ENCODE measurements at places on chromosomes 16 and 17.

GRCh38 chr16:87145181-87146176 is 171.7 kb downstream of the C16orf95 start:
- no peak for DNase-seq

GRCh38 chr16:25707982-25708583 is 16.3 kb downstream of the HS3ST4 start:
- no peak for DNase-seq

- no peak for DNase-seq
These were observed 697.9 kb upstream of the SOX9 start for GRCh38 chr17:71422968-71423367.

DNA sequence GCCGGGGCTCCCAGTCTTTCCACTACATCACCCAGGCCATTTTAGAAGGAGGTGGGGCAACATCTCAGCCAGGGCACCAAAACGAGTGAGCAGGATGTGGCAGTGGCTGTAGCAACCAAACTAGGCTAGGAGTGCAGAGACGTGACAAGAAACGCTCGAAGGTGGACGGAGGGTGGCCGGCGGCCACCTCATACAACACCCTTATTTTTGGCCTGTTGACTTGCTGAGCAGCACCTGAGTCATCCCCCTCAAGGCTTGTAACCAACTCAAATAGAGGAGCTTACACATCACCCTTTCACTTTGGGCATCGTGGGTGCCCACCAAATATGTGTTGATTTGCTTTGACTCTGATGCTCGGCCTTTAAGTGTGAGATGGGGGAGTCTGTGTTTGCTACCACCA is 23.7 kb upstream of the SOX9 start:
- DNase-seq = no peak

GRCh38 chr17:72926171-72926570 is 166.3 kb downstream of the SLC39A11 start:
- no peak for DNase-seq

DNA sequence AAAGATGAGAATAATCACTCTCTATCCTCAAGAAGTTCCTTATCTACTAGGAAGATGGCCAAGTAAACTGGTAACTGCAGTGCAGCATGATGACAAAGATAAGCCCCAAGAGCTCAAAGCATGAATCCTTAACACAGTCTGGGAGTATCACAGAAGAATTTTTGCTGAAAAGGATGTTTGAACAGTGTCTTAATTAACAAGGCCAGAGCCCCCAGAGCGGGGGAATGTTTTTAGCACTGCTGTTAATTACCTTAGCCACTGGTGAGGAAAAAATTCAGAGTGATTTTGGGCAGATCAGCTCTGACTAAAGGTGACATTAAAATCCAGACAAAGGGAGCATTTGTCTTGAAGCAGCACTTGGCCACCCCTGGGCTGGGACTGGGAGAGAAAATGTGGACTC is 30.1 kb downstream of the ADAMTS18 start:
- no peak for DNase-seq

DNA sequence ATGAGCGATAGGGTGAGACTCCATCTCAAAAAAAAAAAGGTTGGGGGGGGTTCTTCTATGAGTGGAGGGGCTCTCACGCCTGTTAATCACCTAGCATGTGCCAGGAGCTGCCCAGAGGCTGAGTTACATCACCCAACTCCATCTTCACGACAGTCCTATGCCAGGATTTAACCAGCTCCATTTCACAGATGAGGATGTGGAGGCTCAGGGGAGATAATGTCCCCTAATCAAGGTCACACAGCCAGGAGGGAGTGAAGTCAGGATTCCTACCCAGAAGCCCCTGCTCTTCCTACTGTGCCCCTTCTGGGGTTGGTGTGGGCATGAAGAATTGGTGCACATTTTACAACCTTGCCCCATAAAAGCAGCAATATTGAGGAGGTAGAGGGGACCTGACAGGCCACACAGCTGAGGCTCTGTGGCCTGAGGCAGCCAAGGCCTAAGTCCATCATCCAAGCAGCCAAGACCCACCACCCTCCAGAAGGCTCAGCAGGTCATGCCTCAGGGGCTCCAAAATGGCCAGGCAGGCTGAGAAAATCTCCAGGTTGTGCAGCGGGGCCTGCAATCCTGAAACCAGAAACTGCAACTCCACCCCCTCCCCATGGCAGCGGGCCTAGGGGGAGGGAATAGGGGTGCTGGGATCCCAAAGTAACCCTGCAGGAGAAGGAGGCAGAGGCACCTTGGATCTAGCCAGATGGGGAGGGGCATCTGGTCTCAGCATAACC is 6.9 kb downstream of the PPY start:
- DNase-seq = no peak

DNA sequence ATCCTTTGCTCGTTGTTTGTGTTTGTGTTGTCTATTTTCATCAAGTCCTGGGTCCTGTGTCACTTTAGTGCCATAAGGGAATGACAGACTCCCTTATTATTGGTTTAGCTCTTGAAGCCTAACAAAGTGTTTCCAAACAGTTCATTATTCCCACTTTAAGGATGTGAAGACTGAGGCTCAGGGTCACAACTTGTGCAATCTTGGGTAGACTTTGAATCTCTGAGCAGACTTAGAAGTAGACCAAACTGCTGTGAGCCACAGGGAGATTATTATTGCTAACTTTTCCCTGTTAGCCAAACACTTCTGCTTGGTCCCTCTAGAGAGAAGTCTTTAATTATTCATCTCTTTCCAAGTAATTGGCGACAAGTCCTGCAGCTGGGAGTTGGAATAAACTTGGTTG is 31.8 kb downstream of the PRKCB start:
- no peak for DNase-seq

DNA sequence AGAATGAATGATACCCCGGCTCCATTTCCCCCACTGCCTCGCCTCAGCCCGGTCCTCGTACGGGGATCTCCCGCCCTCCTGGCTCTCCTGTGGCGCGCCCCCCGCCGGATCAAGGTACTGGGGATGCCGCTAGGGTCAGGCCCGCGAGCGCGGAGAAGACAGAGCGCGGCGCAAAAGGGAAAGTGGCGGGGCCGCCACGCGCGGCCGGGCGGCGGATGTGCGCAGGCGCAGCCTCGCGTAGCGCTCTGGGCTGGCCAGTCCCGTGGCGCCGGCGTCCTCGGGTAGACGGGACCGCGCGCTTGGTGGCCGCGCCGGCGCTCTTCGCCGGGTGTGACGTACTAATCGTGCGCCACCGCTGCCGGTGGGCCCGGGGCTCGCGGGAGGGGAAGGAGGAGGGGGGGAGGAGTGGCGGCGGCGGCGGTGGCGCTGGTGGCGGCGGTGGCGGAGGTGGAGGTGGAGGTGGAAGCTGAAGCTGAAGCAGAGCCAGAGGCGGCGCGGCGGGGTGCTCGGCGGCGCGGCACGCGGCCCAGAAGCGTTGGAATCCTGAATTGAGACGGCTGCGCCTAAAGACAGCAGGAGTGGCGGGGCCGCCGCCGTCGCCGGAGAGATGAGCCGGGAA is at the start of gene SENP3:
TSS of gene SENP3 (plus strand) at position 331 of the 619 bp plus-strand sequence. CDS start 1,158 bp downstream, outside the sequence.
- DNase-seq = peak; percentile 62

DNA sequence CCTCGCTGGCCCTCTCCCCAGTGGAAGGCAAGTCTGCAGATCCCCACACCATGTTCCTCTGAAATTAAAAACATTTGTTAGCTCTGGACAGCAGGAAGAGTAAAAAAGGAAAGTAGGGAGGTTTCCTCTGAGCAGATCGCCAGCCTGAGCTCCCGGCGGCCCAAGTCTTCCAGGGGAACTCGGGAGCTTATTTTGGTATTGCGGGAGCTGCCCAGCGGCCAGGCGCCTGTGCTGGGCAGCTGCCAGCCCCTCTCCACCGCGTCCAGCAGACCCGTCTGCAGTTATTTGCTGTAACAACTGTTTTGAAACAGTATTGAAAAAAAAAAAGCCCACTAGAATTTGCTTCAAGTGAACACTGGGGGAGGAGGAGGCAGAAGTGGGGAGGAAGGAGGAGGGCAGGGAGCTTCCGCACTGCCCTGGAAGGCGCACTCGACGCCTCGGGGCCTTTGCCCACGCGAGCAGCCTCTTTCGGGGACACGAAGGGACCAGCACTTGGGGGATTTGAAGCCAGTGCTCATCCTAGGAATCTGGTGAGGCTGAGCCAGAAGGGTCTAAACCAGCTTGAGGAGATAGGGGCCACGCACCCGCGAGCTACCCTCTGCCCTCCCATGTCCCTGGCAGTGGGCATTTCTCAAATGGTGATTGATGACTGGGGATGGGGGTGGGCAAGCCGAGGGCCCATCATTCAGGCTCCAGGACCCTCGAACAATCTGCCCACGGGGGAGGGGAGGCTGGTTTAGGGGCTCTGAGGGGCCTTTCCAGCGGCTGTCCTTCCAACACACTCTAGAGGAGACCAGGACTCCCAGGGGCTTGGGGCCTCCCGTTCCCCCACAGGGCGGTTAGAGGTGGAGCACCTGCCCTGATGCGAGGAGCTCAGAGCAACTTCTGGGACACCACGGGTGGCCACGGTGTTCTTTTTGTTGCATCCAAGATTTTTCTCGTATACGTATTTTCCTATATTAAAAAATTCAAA is 3.0 kb upstream of the BAHCC1 start:
- no peak for DNase-seq

DNA sequence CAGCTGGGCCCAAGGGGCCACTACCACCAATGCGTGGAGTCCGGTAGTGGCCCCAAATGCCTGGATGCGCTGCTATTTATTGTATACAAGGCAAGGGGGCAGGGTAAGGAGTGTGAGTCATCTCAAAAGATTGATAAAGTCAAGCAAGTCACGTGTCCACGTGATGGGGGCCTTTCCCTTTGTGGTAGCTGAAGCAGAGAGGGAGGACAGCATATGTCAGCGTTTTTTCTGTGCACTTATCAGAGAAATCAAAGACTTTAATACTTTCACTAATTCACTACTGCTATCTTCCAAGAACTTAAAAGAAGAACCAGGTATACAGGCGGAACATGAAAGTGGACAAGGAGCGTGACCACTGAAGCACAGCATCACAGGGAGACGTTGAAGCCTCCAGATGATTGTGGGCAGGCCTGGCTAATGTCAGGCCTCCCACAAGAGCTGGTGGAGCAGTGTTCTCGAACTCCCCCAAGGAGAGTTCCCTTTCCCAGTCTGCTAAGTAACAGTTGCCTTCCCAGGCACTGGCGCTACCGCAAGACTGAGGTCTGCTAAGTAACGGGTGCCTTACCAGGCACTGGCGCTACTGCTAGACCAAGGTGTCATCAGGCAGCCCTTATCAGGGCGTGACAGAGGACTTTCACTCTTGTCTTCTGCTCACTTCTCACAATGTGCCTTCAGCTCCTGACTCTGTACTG is 10.8 kb upstream of the ASB16 start:
- DNase-seq = no peak

- no peak for DNase-seq
These were observed 608.1 kb downstream of the TOX3 start for GRCh38 chr16:51938861-51939260.

- no peak for DNase-seq
These were observed 4.2 kb downstream of the MSI2 start for GRCh38 chr17:57260325-57261083.

DNA sequence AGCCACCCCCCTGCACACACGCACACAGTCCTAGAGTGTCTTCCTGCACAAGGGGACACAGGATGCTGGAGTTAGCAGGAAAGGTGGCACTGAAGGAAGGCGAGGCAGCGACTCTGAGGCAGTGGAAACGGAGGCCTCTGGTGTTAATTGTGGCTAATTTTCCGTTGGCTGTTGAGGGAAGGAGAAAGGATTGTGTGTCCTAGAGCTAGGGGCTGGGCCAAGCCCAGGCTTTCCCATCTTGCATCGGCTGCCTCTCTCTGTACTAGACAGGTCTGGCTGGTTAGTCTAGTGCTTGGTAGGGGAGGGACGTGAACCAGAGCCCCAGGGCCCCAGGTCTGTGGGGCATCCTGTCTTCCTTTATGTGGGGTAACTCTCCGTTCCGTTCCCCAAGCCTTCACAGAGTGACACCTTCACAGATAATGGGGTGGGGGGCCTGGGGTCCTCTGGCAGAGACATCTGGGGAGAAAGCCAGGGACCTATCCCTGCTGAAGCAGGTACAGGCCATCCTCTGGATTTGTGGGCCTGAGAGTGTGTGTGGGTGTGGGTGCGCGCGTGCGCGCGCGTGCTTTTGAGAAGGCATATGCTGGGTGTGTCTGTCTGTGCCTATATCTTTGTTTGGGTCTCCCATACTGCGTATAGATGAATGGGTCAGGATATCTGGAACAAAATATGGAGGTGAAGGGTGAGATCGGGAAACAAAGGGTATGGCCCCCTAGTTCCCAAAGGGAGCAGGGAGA is at the start of gene CHD3:
TSS of gene CHD3 (plus strand) at position 606 of the 737 bp plus-strand sequence. CDS start 212 bp downstream, outside the sequence.
- no peak for DNase-seq

GRCh38 chr17:29070781-29071180 is 27.8 kb downstream of the PIPOX start:
- no peak for DNase-seq

GRCh38 chr17:41665566-41666236 is 23.0 kb upstream of the EIF1 start:
- no peak for DNase-seq

DNA sequence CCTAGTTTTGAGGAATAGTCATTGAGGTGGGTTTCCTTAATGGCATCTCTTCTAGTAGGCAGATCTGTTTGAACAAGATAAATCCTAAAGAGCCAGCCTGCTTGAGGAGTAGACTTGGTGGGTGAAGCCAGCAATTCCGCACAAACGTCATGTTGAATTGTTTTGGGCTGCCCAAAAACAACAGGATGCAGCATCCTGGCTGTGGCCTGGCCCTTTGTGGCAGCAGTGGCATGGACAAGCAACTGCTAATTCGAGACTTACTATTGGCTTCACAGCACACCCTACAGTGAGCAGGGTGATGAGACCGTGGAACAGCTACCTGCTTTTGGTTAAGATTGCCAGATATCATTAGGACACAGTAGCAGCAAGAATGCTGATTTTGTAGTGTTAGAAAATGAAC is 9.3 kb upstream of the VPS4A start:
- DNase-seq = no peak

GRCh38 chr16:76653390-76654026 is 376.3 kb downstream of the CNTNAP4 start:
- DNase-seq = peak; percentile 4

DNA sequence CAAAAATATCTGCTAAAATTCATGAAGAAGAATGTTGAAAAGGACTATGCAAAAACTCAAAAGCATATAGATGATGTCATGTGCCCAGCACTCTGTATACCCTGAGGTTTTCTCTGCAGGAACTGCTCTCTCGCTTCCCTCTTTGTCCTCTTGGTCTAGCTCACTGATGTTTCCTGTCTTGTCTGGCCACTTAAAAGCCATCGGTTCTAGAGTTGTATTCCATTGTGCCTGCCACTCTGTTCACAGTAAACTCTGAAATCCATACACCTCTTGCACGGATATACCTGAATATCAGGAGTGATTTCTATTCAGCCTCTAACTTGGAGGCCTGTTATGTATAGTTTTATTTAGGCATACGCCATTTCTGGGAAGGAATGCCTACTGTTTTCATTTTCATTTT is 101.0 kb upstream of the CNTNAP4 start:
- DNase-seq = no peak

- no peak for DNase-seq
These were observed 2.7 kb downstream of the LYRM1 start for GRCh38 chr16:20903116-20903898.

Measured in retinal pigment epithelial cell (primary cell).